Kidney epithelial cell (primary cell): ENCODE measurements at places on chromosomes 7 and 10. TPM values are rescaled to one million over a fixed set of nuclear protein-coding genes. Genes with fewer than 3 reads are reported as not detected.

- DNase-seq, result no peak
Measured at GRCh38 chr10:129884398-129885078, 79.5 kb downstream of the EBF3 start.

GRCh38 chr10:6473430-6473829 is 106.6 kb downstream of the PRKCQ start:
- DNase-seq, result no peak

GRCh38 chr10:69800109-69800508 is 1.6 kb upstream of the COL13A1 start:
- DNase-seq, result no peak

- DNase-seq, result peak; percentile 54
Measured at GRCh38 chr10:117609095-117609795, 66.7 kb downstream of the EMX2 start.

GRCh38 chr10:123148414-123149161 is 652 bp downstream of the HMX2 start:
- DNase-seq, result no peak

DNA sequence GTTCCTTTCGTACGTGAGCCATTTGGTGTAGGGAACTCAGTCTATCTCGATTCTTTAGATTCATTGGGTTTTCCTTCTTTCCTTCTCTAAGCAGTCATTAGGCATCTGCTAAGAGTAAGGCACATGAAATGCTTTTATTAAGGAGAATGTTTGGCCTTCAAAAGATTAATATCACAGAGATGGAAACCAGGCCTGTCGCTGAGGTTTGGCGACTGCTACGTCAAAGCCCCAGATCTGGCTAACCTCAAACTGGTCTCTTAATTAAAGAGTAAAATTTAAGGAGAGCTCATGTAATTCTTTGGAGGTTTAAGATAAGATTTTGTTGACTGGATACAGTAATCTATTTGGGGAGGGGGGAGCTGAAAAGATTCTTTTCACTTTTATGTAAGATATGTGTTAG is 189.8 kb downstream of the JCAD start:
- DNase-seq, result no peak

- no peak for DNase-seq
Measured at GRCh38 chr7:130475776-130476175, 16.1 kb upstream of the MEST start.

GRCh38 chr10:111677759-111678158 is 505.8 kb downstream of the GPAM start:
- DNase-seq, result no peak

GRCh38 chr10:91996266-91996665 is 72.7 kb downstream of the BTAF1 start:
- DNase-seq, result no peak

DNA sequence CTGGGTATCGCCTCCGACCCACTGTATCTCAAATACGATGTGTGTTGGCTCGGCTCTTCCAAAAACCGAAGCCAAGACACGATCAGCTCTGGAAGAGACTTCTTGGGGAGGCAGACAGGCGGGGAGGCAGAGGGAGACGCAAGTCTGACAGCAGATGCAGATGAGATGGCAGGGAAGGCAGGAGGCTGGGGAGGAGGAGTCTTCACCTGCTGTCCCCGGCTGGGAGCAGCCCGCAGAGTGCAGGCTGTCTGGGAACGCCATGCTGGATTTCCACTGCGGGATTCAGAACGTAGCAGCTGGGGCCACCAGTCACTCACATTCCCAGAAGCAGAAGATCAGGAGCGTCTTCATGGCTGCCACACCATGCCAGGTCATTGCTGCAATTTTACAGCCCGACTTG is 29.4 kb downstream of the CTBP2 start:
- no peak for DNase-seq

DNA sequence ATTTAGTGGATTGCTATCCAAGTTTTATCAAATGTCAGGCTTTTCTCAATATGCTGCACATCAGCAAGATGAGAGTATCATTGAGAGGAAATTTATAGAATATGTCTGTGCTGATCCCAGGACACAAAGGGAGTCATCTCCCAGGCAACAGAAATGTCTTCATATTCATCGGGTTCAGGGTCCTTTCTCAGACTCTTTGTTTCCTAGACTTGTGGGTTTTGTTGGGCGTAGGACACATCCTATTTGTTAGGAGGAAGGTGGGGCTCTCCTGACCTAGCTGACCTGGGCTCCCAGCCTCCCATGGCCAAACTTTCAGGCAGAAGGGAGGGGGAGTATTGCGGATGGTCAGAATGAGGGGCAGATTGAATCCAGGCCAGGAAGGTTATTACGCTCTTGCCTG is 22.9 kb upstream of the NPS start:
- DNase-seq, result no peak

GRCh38 chr10:49012603-49013002 is 73.0 kb upstream of the LRRC18 start:
- DNase-seq, result no peak

GRCh38 chr10:77504873-77505257 is 132.7 kb downstream of the KCNMA1 start:
- DNase-seq, result peak; percentile 89

DNA sequence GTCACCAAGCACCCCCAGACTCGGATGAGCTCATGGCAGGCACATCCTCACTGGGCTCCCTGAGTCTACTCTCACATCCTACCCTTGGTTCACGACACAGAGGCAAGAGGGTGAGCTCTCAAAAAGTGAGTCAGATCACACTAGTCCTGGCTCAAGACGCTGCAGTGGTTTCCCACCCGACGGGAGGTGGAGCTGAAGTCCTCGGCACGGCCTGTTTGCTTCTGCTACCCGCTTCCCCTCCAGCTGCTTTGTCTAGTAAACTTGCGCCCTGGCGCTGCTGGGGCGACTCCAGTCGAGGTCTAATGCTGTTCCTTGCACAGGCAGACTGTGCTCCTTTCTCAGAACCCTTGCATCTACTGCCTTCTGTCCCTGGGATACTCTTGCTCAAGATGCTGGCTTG is 13.5 kb upstream of the SFMBT2 start:
- DNase-seq, result no peak

GRCh38 chr7:127821146-127821545 is 169.2 kb downstream of the SND1 start:
- DNase-seq, result no peak

DNA sequence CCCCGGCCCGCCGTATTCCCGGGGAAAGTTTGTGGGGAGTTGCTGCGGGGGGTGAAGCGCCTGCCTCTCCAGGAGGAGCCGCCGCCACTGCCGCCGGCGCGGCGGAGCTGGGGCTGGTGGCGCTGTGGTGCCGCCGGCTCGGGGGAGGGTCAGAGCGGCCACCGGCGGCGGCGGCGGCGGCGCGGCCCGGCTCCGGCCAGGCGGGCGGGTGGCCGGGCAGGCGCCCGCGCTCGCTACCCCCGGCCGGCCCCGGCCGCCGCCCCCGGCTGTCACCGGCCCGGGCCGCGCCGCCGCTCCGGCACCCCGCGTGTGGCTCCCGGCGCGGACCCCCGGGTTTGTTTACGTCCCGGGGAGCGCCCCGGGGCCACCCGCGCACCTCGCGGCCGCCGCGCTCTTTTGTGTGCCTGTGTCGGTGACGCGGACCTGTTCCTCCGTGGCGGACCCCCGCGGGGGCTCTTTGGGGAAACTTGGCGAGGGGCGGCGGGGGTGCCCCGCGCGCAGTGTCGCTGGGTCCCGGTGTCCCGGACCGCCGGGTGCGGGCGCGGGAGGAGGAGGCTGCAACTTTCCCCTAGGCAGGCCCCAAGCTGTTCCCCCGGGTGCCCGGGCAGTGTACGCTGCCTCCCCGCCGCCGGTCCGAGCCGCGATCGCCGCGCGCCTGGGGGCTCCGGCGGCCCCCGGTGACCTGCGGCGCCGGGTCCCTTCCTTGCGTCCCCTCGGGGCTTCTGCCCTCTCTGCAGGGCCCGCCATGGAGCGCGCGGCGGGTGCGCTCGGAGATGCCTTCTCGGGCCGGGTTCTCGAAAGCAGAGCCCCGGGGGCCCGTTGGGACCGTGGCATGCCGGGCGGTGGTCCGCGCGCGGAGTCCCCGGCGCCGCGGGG is 593 bp upstream of the CUX1 start:
- no peak for DNase-seq

- no peak for DNase-seq
Measured at GRCh38 chr10:129170812-129171211, 296.2 kb upstream of the MGMT start.

DNA sequence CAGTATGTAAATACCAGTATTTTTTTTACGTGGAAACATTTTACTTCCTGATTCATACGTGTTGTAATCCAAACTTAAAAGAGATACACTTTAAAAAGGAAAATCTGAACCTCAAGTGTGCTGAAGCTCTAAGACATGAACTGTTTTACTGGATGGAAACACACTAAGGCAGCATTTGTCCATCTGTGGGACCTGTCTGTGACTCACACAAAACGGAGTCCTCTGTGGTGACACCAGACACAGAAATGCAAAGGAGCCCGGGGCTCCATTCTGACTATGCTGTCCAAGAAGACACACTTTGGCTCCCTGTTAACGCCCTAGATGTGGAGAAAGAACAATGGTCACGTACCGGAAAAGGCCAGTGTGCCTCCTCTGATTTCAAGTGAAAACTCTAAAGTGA is 23.9 kb downstream of the RNF133 start:
- DNase-seq, result no peak

DNA sequence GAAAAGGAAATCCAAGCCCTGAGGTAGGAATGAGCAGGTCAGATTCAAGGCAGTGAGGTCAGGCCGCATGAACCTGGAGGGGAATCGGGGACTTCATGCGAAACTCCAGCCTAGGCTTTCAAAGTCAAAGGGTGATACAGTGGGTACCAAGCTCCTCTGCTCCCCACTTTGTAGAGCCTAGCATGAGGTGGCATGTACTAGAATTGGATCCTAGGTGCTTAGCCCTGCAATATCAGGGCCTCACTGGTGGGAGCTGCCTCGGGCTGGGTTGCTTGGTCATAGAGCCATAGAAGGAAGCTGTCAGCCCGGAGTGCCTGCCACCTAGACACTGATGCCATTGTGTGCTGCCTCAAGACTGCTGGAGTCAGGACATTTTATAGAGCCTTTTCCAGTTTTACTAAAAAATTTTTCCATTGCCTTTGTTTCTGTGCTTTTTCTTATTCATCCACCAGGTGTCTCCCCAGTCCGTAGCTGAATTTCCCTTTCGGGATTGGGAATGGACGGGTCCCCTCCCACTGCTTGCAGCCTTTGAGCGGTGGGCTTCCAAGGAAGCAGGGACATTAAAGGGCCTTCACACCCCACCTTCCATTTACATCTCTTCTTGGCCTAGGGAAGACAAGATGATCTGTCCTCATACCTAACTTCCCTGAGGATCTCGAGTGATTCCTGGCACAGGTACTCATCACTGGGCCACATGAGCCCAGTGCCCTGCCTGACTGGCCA is 5.5 kb upstream of the LZTS2 start:
- no peak for DNase-seq

GRCh38 chr10:89476150-89476549 is 59.2 kb downstream of the SLC16A12 start:
- DNase-seq, result no peak

- DNase-seq, result no peak
Measured at GRCh38 chr10:70513848-70514309, 35.3 kb downstream of the PALD1 start.

- no peak for DNase-seq
Measured at GRCh38 chr10:28467615-28468014, 65.3 kb upstream of the WAC start.

DNA sequence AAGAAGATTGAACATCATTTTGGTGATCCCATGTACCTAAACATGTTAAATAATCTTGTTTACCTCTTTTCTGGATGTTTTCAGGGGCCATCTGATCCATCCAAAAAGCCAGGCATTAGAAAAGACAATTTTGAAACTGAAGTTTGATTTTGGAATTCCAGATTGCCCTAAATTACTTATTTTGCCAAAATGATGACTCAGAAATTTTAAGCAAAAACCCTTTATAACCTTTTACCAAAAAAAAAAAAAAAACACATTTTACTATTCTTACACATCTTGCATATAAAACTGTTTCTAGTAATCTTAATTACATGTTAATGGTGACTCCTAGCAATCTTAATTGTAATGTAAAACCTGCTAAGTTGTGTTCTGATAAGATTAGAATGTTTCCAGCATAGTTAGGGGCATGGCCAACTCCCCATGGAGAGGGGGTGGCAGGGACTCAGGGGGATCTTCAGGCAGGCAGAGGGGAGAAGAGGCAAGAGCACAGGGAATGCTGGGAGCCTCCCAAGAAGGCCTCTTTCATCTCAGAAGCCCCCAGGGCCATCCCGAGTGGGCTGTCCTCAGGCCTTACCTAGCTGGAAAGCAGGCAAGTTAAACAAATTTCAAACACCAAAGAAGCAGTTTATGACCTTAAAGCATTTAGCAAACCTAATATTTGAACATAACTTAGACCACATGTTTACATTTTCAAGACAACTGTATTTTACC is 25.8 kb upstream of the AKR1C3 start:
- DNase-seq, result no peak

- no peak for DNase-seq
Measured at GRCh38 chr10:46225597-46225996, 61.2 kb upstream of the ANTXRL start.

GRCh38 chr10:18684416-18684815 is 25.2 kb downstream of the ARL5B start:
- DNase-seq, result no peak

DNA sequence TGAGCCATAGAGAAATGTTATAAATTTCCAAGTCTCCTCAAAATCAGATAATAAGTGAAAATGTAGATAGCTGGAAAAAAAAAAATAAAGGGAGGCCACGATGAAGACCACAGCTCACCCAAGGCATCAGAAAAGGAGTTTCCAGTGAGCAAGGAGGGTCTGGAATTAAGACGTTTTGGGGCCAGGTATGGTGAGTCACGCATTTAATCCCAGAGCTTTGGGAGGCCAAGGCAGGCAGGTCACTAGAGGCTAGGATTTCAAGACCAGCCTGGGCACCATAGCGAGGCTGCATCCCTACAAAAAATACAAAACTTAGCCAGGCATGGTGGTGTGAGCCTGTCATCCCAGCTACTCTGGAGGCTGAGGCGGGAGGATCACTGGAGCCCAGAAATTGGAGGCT is 65.5 kb downstream of the ASB13 start:
- DNase-seq, result no peak

DNA sequence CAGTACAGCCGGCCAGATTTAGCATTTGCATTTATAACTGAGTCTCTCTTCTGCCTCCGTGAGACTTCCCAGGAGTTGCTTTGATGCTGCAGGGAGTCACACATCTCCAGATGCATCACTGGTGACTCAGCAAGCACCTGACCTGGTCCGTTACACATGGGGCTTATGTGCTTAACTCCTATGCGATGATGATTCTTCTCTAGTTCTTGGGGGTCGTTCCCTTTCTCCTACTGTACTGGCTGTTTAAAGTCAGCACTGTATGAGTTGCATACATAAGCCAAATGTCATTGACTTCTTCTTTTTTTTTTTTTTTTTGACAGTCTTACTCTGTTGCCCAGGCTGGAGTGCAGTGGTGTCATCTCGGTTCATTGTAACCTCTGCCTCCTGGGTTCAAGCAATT is 13.0 kb upstream of the AKR1E2 start:
- peak; percentile 97 for DNase-seq

GRCh38 chr7:76000566-76000965 is 6.2 kb upstream of the TMEM120A start:
- no peak for DNase-seq

HOXA3 gene
- total RNA-seq, result 17.3 and 26.4 TPM in 2 replicates

POLR2J3 gene
- 10.4 and 14.4 TPM in 2 replicates for total RNA-seq

ALOX5 gene
- 18.7 and 23.0 TPM in 2 replicates for total RNA-seq

ABCC2 gene
- total RNA-seq, result 0.04 and 0.07 TPM in 2 replicates

MINDY3 gene
- total RNA-seq, result 19.4 and 22.2 TPM in 2 replicates

DYDC2 gene
- total RNA-seq, result 0.14 and 3.0 TPM in 2 replicates

GPC2 gene
- total RNA-seq, result 13.6 and 14.7 TPM in 2 replicates

UTF1 gene
- total RNA-seq, result not detected in 2 replicates

SNX10 gene
- total RNA-seq, result 23.6 and 27.9 TPM in 2 replicates

MRC1 gene
- total RNA-seq, result 0.07 and 0.29 TPM in 2 replicates

NKX1-2 gene
- not detected in 2 replicates for total RNA-seq

ABCB1 gene
- total RNA-seq, result 3.0 and 5.0 TPM in 2 replicates

CYP3A4 gene
- not detected in 2 replicates for total RNA-seq

CUZD1 gene
- 1.2 and 1.4 TPM in 2 replicates for total RNA-seq
